GM12892 (cell line): ENCODE measurements at places on chromosomes 3 and 15.

DNA sequence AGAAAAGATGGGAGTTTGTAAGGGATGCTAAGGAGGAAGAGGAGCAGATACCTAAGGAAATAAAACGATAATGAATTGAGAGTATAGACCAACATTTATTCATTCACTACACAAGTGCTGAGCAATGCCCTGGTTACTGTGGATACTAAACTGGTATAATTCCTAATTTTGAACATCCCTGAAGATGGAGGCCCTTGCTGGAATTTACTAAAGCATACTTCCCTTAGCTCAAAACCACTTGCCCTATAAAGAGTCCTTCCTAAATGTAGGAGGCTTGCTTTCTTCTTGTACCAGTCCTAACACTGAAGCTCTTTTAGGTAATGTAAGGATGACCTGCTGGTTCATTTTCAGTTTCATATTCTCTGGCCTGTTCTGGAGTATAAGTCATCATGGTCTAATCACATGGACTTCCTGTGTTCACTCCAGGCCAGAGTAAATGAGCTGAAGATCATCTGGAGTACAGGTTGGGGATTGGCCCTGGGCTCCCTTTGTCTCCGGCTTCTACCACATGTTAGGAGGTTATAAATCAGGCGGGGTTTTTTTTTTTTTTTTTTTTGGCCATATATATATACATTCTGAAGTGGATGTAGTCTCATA lies 40.1 kb upstream of the MTMR10 start:
- DNase-seq, result no peak

GRCh38 chr15:64536244-64536836 lies 76.0 kb downstream of the ZNF609 start:
- DNase-seq, result no peak

DNA sequence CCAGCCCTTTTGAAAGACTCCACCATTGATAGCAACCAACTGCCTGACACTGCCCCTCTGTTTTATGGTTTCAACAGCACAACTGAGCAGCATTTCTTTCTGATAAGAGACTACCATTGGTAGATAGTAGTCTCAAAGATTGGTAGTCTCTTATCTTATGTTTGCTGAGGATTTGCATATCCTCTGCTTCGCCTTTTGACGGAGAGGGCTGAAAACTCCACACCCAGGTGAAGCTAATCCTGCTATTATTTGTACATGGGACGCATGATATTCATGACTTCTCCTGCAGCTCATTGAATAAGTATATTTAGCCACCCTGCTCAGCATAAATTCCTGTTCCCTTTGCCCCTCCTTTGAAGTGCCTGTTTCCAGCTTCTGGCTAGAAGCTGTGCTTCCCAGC lies 119.4 kb upstream of the STRIT1 start:
- DNase-seq, result no peak

DNA sequence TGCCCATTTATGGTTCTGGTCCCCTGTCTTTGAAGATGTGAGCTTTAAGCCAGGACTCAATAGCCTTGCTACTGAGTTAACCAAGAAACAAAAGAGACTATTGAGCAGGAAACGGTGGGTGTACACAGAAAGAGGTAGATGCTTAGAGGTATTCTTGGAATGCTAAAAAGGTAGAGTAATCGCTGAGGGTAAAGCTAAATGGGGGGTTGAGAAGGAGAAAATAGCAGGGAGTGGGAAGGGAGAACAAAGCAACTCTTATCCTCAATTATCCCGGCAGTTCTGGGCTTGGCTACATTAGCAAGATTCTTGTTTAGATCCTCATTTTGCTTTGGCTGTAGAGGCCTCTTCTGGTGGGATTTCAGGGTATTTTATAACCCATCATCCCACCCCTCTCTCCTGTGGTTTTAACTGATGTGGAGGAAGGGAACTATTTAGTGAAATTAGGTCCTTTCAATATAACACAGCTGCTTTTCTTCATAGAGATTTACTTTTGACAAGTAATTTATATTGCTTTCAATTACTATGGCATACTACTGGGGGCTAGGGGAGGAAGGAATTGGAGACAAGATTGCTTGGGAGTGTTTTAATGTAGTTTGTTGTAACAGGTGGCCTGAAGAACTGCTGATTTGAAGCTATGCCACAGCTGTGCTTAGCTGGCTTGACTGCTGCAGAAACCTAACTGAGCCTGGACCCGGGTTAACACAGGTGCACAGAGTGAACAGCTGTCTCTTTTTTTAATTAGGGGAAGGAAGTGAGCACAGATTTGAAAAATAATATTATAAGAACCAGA lies 234.3 kb upstream of the CCDC54 start:
- no peak for DNase-seq

- no peak for DNase-seq
Observed at GRCh38 chr3:149186219-149186618, 35.4 kb downstream of the CP start.

DNA sequence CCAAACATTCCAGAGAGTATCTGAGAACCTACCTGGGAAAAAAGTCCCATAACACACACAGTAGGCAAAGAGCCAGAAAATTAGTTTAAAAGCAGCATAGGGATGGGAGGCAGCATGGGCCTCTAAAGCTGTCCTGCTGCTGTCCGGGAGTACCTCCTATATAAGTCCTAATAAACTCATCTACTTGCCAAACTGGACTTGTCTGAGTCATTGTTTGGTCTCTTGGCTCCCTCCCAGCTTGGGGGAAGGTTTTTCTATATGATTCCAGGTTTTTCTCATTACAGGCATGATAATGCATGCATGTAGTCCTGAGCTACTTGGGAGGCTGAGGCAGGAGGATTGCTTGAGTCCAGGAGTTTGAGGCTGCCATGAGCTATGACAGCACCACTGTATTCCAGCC lies 17.5 kb upstream of the HACD2 start:
- no peak for DNase-seq

DNA sequence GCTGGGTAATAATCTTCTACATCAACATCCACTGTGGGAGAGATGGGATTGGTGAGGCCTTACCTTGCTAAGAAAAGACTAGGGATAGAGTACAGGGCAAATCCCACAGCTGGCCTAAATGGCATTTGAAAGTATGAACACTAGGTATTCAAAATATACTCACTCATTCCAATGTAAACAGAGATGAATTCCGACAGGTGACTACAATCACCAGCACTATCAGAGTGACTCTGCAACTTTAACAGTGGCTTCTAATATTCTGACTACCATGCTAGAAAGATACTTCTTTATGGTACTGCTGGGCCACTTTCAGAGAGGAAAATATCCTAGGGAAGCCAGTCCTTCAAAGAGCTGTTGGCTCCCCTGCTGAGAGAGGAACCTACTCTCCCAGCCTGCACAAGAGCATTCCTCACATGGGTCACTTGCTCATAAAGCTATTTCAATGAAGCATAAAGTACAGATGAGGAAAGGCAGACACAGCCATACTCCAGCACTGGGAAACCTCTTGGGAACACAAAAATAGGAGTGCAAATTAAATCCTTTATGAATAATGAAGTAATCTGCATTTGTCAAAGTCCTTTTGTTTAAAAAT lies 21.5 kb upstream of the MAN2C1 start:
- no peak for DNase-seq

GRCh38 chr15:88529021-88529630 lies 17.4 kb downstream of the DET1 start:
- DNase-seq, result no peak

GRCh38 chr3:21795921-21796320 lies 44.9 kb upstream of the ZNF385D start:
- DNase-seq, result no peak

DNA sequence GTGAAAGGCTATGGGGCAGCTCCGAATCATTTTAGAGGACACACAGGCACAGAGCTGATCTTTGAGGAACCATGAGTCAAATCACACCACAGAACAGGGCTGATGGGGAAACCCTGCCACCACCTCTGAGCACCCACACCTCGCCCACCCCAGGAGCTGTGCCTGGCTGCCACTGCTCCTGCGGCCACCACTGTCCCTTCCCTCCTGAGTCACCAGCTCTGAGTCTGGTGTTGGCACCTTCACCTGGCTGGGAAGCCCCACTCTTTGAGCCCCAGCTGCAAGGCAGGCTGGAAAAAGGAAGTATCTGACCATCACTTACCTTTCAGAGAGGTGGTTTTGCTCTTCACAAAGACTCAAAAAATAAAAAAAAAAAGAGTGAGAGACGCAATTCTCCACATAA lies 63.6 kb upstream of the MEF2A start:
- peak; percentile 63 for DNase-seq

GRCh38 chr3:45861043-45861719 lies 19.3 kb upstream of the LZTFL1 start:
- no peak for DNase-seq

GRCh38 chr3:106529738-106530137 lies 660.9 kb upstream of the CBLB start:
- no peak for DNase-seq

- DNase-seq, result no peak
Observed at GRCh38 chr3:182023843-182024242, 312.1 kb downstream of the SOX2 start.

DNA sequence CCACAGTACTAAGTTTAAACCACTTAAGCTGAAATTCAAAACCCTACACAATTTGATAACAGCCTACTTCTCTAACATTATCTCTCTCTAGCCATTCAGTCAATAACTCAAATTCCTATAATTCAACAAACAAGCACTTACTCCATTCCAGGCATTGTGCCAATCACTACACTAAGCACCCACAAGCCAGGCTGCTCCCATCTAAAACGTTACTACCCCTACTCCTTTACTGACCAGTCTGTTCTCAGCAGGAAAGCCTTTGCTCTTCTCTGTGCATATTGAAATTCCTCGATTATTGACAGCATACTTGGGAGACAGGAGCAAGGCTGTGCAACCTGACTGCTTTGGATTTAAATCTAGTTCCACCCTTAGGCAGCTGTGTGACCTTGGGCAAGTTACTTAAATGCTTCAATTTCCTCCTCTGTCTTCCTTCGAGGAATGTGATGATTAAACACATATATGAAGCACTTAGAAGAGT lies 177.2 kb upstream of the THBS1 start:
- no peak for DNase-seq

DNA sequence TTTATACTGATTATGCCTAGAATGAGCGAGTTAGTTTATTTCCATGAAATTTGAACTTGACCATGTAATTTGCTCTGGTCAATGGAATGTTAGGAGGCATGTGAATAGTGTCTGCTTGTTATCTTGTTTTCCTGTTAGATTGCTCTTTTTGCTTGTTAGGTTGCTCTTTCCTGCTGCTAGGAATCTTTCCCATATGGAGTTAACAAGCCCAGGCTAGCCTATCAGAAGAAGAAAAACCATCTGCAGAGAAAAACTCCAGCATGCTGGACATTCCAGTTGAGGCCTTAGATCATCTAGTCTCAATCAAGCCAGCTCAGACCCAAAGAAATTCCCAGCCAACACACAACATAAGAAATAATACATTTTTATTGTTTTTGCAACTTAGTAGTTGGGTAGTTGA lies 470.2 kb upstream of the AGTR1 start:
- DNase-seq, result no peak

GRCh38 chr15:95563634-95564033 lies 766.9 kb upstream of the NR2F2 start:
- no peak for DNase-seq

GRCh38 chr3:185046164-185046515 lies 106.7 kb downstream of the C3orf70 start:
- no peak for DNase-seq

- DNase-seq, result no peak
Observed at GRCh38 chr3:23385327-23385726, 182.2 kb downstream of the UBE2E2 start.

DNA sequence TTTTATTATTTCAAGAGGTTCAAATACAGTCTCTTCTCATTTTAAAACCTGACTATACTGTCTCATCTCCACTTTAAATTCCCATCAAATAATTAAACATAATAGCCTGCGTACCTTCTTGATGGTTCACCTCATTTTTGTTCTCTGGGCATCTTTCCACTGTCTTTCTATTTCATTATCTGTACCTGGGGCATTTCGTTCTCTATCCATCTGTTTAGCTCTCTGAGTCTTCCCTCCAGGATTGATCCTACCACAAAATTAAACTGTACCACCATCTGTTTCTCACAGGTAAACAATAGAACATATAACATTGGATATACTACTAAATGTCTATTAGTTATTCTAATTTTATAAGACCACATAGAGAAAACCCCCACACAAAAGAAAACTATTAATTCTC lies 1331.4 kb downstream of the NSUN3 start:
- no peak for DNase-seq

DNA sequence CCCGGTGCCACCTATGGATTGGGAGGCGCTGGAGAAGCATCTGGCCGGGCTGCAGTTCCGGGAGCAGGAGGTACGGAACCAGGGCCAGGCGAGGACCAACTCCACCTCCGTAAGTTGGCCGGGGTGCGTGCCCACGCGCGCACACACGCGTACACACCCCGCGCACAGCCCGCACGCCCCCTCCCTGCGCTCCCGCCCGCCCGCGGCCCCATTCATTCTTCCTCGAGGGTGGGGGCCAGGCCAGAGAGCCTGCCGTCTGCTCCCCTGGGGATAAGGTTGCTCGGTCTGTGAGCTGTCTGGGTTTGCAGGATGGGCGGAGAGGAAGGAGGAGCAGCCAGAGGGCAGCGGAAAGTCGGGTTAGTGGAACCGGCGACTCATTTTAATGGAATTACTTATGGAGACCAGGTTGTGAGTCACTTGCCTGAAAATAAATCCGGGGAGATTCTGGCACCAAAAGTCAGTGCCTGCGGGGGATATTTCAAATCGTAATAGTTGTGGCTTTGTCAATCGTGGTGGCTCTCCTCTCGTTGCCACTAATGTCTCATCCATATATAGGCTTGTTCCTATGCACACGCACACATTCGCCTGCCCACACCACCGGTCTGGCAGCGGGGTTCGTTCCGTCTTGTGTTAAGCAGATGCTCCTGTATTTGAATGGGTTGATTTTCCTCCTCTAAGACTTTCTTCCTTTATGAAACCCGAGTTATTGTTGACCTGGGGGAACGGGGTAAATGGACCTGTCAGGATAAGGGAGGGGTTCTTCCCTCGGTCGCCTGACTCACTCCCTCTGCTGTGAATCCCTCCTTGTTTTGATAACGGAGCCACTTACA lies 223.4 kb upstream of the IL12A start:
- DNase-seq, result peak; percentile 15

GRCh38 chr3:166934879-166935278 lies 445.2 kb downstream of the ZBBX start:
- no peak for DNase-seq

DNA sequence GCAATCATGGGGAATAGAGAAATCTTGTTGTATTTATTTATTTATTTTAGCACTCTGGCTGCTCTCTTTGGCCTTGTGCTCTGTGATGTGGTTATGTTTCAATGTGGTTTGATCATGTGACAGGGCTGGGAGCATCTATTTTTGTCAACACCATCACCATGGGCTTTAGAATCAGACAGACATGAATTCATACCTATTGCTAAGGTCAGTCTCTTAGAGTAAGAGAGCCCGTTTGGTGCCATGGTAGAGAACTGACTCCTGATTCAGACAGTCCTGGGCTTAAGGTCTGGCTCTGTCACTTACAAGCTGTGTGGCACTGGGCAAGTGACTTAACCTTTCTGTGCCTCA lies 157.0 kb downstream of the RYR3 start:
- no peak for DNase-seq

GRCh38 chr3:142232340-142232739 lies 7.0 kb upstream of the GK5 start:
- no peak for DNase-seq

GRCh38 chr3:108822123-108822897 lies at the start of gene TRAT1:
TRAT1 (plus strand) TSS chr3:108822786; CDS start chr3:108822928, 142 bp downstream.
- DNase-seq, result no peak
